HS-5 (cell line): ENCODE measurements at places on chromosomes 4 and X.
A peak's percentile ranks its signal among the peaks of the same experiment; 100 is the strongest.

GRCh38 chrX:41664908-41665307 is 23.9 kb upstream of the GPR34 start:
- DNase-seq = no peak

DNA sequence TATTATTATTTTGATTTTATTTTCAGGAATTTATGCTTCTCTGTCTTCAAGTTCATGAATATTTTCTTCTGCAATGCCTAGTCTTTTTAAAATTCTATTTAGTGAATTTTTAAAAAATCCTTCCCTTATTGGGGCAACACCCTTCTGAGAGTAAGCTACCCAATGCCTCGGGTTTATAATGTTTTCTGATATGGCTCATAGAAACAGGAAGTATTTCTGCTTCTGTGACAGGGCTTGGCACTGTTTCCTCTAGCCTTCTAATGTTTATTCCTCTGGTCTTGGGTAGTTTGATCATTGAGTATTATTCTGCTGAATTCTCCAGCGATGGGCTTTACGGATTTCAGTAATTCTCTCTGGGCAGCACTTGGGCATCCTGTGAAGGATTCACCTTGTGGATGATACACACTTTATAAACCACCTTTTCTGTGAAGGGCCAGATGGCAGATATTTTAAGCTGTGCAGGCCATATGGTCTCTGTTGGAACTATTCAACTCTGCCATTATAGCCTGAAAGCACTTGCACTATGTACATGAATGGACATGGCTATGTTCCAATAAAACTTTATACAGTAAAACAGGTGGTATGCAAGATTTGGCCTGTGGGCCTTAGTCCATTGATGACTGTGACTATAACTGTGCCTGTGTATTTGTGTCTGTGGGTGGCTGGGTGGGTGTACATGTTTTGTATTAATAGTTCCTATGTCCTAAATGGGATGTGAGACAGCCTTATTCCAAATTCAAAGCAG is 95.9 kb upstream of the FAT1 start:
- DNase-seq = no peak

GRCh38 chr4:79294064-79294463 is 31.8 kb downstream of the NAA11 start:
- peak; percentile 20 for DNase-seq

GRCh38 chr4:4339504-4340085 is 47.3 kb upstream of the NSG1 start:
- DNase-seq = no peak

- DNase-seq = peak; percentile 51
These were observed 3.2 kb upstream of the AREG start for GRCh38 chr4:74441744-74442143.

GRCh38 chrX:21698272-21698671 is 40.1 kb upstream of the KLHL34 start:
- no peak for DNase-seq

- no peak for DNase-seq
These were observed 674.3 kb upstream of the AMOT start for GRCh38 chrX:113514906-113515305.

- peak; percentile 61 for DNase-seq
These were observed 353.6 kb upstream of the RPS6KA3 start for GRCh38 chrX:20620306-20620705.

DNA sequence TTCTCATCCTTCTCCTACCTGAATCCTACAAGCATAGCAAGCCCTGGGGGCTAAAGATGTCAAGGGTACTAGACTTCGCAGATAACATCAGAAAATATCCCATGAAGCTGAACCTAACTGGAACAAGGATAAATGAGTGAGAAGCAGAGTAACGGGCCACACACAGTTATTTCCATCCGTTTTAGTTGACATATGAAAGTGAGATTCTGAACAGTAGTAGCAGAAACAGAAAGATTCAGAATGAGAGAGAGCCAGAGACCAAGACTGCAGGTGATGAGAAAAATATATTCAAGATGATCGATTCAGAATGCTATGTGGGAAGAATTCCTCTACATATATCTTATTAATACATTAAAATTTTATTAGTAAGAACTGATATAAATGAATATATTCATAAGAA is 165.1 kb downstream of the TSPAN5 start:
- DNase-seq = no peak

DNA sequence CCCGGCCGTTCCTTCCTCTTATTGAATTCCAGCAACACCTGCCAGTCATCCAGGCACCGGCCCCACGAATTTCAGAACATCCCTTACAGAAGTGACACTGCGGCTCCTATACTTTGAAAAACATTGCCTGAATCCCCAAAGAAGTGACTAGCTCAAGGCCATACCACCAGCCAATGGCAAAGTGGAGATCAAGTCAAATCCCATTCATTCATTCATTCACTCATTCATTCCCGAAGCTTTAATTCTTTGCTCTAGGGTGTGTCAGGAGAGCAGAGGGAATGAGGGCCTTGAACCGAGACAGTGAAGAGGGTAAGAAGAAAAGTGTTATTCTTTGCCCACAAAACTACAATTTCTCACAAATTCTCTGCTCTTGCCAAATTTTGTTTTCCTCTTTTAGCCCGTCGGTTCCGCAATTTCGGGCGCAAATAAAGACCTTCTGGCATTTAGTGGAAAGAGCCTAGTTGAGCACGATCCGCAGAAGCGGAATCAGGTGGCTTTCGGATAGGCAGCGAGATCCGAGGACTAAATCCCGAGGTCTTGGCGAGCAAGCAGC is 824 bp upstream of the HMGB3 start:
- DNase-seq = no peak
